ENCODE measurements at places on chromosomes 2 and 18. TPM values are rescaled to one million over a fixed set of nuclear protein-coding genes. Genes with fewer than 3 reads are reported as not detected.
A peak's percentile ranks its signal among the peaks of the same experiment; 100 is the strongest.

- DNase-seq: no peak
These were observed 68.6 kb downstream of the CAB39 start for GRCh38 chr2:230781130-230781797.

DNA sequence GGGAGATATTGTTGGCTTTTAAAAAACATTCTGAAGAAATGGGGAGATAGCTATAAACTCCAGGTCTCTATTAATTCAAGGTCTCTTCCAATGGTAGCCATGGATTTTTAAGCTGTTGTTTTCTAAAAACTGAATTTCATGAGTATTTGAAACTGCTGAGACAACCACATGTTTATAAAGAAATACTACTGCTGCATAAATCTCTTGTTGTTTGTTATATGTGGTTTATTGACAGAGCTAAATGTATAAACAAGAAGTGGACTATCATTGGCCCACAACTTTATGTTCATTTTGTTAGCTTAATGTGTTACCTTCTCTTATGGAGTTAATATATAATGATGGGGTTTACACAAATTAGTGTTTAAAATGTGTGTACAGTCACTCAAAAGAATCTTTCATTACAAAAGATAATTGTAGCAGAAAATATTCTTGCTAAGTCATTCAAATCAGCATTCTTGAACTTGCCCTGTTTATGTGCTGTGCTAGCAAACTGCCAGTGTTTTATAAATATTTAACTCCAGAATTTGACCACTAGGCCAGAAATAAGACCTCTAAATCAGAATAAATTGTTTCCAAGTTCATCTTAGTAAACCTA is 242.1 kb downstream of the TMX3 start:
- DNase-seq: no peak

GRCh38 chr2:12270876-12271588 is 445.7 kb upstream of the TRIB2 start:
- no peak for DNase-seq

DNA sequence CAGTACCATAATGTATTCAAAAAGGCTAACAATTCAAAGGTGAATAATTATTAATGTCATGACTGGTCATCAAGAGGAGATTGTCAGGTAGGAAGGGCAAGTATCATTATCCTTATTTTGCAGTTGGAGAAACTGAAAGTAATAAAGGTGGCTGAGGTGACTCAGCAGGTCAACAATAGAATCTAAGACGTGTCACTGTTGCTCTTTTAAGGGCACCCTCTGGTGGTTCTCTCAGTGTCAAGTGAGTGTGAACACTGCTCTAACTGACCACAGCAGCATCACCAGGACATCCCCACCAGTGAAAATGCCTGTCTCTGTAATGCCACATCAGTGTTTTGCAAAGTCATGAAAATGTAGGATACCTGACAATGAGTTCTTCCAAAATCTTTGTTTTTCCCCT is 69.7 kb downstream of the DCC start:
- no peak for DNase-seq

- no peak for DNase-seq
These were observed 10.0 kb downstream of the PROC start for GRCh38 chr2:127428057-127428814.

DNA sequence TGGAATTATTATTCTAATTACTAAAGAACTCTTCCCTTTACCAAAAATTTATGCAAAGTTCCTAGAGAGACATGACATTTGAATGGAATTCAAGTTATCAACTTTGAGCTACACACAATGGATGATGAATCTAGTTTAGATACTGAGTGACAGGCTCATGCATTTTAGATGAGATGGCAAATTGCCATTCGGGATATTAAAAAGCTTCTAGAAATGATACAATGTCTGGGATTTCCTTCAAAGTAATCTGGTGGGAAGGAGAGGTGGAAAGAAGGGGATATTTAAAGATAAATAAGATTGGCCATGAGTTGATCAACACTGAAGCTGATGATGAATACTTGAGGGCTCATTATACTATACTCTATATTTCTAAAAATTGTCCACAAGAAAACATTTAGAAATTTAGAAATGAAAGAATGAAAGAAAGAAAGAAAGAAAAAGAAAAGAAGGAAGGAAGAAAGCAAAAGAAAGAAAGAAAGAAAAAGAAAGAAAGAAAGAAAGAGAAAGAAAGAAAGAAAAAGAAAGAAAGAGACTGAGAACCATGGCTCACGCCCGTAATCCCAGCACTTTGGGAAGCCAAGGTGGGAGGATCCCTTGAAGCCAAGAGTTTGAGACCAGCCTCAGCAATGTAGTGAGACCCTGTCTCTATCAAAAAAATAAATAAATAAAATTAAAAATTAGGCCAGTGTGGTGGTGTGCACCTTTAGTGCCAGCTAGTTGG is 62.6 kb upstream of the NEDD4L start:
- no peak for DNase-seq

DNA sequence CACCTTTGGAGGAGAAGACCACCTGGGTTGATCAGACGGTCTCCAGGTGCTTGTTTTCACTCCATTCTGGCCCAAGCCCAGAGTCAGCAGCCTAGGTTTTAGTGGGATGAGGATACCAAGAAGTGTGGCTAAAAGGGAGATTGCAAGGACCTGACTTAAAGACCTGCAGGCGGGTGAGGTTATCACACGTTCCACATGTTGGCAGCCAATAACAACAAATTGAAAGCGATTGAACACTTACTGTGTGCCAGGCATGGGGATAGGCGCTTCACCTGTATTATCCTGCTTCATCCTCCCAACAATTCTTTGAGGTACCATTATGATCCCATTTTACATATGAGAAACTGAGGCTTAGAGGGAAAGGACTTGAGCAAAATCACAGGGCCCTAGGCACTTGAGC is 5.0 kb downstream of the ARL4C start:
- DNase-seq: no peak

DNA sequence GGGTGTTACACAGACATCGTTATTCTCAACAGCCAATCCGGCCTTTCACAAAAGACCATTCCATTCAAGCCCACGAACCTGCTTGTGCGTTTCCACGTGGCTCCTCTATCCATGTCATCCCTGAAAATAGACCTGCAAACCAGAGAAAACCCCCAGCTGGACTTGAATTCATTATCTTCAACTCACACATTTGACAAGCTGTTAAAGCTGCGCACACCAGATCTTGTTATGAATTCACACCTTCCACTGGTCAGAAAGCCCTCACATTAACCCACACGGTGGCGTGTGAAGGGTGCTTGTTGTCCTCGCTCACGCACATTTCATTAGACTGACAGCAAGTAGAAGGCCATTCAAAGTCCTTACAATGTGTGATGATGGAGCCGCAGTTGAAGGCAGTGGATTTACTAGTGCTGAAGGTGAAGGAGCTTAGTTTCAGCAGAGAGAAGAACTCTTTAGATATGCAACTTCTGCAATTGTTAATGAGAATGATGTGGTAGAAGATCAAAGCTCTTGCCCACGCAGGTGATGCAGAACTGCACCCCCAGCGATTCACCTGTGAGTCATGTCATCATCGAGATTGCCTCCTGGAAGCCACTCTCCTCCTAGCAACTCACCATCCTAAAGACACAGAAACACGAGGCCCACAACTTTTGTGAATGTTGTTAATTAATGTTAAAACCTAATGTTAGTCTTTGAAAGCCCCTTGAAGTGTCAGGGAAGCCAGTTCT is 224.8 kb upstream of the SOX11 start:
- no peak for DNase-seq

DNA sequence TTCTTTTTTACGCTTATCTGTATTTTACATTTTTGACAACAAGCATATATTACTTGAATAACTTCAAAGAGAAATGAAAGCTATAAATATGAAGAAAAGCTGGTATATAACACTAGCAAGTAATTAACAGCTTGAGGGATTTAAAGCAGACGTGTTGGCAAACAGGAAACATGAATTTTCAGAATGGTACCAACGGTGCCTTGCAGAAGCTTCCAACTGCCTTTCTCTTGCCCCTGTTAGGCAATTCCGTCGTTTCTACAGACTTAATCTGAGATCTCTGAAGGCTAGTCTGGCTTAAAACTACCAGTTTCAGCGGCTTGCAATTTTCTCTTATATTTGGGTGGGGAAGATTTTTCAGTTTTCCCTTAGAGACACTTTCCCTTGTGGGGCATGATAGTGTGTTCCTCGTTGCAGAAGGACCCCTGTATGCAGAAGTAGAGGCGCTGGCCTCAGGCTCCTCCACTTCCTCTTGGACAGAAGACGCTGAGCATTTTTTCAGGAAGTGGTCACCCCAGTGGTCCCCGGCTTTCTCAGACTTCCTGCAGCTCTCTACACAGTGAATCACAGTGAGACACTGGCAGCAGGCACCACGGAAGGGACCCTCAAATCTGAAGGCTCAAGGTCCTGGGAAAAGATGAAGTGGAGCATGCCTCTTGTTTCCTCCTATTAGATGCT is 56.2 kb upstream of the SLC16A14 start:
- no peak for DNase-seq

DNA sequence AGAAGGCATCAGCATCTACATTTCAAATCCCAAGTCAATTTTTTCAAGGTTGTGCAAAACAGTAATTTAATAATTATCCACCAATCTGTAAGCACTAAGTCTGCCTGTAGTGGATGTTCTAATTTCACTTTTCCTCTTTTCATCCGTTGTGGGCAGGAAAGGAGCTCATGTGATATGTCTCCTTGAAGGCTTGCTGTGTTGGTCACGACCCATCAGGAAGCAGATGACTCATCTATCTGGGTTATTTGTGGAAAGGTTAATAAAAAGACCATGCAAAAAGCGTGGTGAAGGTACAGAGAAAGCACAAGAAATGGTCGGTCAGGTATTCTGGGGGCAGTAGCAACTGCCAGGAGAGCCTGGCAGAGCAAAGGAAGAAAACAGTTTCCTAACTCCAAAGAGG is 476.7 kb upstream of the RAB6C start:
- peak; percentile 40 for DNase-seq

DNA sequence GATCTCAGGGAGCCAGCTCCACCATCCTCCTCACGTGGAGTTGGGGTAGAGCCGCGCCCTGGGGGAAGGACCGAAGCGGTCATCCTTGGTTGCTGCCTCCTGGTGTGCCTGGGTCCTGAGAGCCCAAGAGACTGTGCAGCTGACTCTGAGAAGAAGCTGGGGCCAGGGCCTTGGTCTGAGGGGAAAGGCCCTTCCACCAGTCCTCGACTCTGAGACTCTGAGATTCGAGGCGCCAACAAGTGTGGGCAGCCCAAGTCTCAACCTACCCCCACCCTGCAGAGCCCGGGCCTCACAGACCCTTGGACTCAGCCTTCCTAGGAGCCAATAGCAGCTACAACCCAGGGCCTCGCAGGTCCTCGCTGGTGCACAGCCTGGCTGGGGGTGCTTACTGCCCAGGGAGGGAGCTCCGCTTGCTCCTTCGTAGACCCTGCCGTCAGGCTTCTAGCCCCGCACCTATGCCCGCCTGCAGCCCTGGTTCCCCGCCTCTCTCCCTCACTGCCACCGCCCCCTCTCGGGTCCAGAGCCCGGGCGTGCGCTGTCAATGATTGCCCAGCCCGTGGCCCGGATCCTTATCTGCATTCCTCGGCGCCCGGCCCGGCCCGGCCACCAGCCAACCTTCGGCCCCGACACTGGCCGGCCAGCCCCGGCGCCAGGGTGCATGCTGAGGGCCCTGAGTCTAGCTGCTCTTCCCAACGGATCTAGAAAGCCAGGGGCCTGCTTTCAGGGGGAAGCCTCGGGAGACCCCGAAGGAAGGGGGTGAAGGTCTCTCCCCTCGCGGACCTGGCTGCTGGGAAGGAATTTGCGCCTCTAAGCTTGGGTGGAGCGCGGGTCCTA is 2.0 kb downstream of the IHH start:
- DNase-seq: no peak

DNA sequence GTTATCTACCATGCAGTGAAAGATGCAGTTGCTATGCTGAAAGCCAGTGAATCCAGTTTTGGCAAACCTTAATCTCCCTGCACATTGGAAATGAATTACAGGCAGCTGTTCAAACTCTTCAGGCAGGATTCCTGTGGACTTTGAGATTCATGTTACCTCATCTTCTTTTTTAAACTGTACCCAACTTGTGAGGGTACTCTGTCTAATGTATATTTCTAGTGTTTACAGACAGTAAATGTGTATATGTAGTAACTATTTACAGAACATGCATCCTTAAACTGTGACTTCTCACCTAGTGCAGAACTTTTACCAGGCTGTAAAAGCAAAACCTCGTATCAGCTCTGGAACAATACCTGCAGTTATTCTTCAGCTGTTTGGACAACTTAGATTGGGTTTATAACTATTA is 50.9 kb downstream of the KDM3A start:
- DNase-seq: no peak

GRCh38 chr2:223260681-223261080 is 208.7 kb downstream of the KCNE4 start:
- no peak for DNase-seq

DNA sequence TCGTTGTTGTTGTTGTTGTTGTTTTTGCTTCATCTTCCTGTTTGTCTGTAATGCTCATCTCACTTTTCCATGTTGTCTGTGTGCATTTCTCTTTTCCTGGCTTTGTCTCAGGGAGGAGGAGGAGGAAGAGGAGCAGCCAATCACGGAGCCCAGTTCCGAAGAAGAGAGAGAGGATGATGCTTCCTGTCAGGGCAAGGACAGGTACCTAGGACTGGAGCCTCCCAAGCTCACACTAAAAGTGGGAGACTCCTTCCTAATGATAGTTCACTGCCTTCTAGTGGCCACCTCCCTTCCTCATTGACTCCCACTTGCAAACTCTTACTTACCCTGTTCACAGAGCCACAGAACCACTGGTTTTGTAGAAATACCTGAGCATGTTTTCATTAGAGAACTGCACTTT is 179.6 kb downstream of the TPGS2 start:
- no peak for DNase-seq

DNA sequence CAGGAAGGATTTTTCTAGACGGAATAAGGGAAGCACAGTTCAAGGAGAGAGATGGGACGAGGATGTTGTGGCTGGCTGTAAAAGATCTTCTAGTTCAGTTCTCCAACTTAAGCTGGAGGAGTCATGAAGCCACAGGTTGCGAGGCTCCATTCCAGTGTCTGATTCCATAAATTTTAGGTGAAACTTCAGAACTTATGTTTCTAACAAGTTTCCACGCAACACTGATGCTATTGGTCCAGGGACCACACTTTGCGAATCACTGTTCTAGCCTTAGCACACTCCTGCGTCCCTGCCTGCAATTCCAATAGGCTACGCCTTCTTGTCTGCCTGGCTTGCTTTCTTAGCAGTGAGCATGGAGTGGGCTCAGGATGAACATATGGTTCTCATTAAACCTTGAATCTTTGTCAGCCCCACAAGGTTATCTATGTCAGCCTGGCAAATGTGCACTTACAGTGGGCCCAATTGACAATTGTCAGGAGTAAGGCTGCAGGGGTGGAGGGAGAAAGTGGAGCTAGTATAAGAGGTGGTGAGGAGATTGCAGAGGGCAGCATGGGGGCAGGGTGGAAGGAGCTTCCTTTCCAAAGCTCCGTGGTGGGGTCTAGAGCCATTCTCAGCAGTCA is 438.1 kb upstream of the ST6GAL2 start:
- peak; percentile 42 for DNase-seq

- DNase-seq: no peak
These were observed 11.4 kb upstream of the IL1R2 start for GRCh38 chr2:101980368-101980767.

The BBS5 gene
- total RNA-seq: 10.6 TPM

The MRO gene
- total RNA-seq: 0.30 TPM

The SERPINB12 gene
- 64.6 TPM for total RNA-seq

The TMEM127 gene
- total RNA-seq: 12.4 TPM

The SPC25 gene
- 8.2 TPM for total RNA-seq

The SRD5A2 gene
- total RNA-seq: not detected

The SCN9A gene
- 13.3 TPM for total RNA-seq

The CNRIP1 gene
- 15.3 TPM for total RNA-seq
